BJ (cell line): ENCODE measurements at places on chromosomes 16 and 17.

DNA sequence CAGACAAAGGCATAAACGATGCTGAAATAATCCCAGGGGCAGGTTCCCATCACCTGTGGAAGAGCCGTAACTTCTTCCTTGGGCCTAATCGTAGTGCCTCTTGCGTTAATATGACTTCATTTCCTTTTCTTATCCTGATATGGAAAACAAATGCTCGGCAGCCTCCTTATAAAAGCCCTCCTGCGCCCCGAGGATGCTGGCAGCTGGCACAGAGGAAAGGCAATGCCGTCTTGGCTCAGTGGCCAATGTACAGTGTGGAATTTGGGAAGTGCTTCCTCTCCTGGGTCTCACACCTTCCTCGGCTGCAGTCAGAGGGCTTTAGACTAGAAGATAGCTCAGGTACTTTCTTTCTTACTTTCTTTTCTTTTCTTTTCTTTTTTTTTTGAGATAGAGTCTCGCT lies 3.4 kb downstream of the SCN4A start:
- no peak for DNase-seq

DNA sequence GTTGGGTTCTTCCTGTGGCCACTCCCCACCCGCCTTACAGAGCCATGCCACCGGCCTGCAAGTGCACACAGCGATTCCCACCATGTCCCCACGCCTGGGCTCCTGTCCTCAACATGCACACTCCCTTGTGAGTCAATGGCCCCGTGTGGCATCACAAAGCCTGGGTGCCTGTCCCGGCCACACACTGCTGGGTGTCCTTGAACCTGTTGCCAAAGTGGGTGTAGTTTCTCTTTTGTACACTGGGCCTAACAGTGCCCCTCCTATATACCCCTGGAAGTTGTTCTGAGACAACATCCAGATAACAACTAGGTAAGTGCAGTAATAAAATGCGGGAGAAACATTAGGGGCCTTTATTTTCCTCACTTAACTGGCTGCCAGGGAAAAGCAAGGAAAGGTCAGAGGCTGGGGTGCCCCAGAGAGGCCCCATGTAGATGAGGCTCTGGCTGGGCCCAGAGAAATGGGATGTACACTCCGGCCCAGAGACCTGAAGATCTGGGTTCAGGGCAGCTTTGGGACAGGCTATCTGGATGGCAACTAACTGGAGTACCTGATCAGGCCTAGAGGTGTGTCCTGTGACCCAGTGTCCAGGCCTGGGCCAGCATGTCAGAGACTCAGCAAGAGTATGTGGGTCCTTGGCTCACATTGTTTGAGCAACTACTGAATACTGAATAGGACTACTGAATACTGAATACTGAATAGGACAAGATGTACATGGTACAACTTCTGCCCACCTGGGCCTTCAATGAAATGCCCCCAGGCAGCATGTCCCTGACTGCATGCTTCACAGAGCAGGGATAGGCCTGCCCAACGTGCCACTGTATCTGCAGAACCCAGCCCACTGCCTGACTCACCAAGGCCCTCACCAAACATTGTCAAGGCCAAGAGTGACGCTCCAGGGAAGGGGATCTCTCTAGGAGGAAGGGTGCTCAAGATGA lies 8.3 kb downstream of the ABCC3 start:
- no peak for DNase-seq

DNA sequence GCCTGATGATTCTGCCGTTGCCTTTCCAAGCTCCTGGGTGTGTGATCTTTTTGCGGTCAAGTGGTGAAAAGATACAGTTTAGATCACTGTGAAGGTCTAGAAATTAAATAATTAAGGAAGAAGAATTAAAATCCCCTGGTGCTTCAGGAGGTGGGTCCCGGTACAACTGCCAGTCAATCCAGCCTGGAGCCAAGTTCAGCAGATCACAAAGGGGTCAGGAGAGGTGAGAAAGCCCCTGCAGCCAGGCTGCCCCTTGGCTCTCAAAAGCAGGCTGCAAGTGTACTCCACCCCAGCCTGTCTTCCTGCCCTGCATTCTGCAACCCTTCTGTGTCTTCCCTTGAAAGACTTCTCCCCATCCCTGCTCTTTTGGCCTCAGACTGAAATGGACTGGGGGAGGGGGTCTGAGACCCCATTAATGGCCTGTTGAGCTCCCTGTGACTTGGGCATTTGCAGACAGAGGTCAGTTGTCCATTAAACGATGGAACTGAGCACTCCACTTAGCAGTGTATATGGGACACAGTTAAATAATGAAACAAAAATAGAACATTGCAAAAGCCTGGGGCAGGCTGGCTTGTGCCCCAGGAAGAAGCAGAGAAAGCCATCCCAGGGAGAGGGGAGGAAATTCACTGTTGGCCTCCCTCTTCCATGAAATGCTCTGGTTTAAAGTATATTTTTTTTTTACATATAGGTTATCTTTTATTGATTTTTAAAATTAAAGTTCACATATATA lies 15.1 kb downstream of the CACNG5 start:
- DNase-seq = no peak

DNA sequence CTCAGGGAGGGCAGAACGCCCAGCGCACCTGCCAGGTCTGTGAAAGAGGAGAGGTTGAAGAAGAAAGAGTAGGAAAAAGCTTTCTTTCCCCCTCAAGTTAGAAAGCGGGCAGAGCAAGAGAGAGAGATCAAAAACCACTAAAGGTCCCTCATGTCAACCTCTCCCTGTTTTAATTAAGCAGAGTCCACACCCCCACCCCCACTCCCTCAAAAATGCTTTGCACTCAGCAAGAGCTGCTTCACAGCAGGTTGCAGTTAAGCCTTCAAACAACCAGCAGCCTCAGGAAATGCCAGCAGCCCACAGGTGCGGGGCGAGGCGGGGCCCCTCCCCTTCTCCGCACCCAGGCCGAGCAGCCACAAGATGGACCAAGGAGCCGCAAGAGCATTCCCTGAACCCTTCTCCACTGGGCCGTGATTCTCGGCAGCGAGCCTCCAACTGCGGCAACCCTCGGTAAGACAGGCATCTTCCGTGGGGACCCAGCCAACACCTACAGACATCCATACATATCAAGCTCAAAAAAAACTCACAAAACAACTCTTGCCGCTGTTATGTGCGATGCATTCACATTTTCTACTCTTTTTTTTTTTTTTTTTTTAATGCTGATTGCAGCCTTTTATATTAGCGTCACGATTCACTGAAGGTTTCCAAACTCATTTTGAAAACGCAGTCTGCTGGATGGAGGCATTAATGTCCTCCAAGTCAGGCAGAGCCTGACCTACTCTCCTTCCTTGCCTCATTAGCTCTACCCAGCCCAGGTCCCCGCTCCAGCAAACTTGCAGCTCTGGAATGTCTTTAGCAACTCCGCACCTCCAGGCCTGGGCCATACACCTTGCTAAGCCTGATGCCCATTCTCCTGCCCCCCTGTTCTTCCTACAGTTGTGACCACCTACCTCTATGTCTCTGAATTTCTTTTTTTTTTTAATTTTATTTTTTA lies 66.1 kb downstream of the AXIN2 start:
- DNase-seq = no peak

- DNase-seq = no peak
Measured at GRCh38 chr16:88526906-88527185, 43.4 kb upstream of the ZC3H18 start.

DNA sequence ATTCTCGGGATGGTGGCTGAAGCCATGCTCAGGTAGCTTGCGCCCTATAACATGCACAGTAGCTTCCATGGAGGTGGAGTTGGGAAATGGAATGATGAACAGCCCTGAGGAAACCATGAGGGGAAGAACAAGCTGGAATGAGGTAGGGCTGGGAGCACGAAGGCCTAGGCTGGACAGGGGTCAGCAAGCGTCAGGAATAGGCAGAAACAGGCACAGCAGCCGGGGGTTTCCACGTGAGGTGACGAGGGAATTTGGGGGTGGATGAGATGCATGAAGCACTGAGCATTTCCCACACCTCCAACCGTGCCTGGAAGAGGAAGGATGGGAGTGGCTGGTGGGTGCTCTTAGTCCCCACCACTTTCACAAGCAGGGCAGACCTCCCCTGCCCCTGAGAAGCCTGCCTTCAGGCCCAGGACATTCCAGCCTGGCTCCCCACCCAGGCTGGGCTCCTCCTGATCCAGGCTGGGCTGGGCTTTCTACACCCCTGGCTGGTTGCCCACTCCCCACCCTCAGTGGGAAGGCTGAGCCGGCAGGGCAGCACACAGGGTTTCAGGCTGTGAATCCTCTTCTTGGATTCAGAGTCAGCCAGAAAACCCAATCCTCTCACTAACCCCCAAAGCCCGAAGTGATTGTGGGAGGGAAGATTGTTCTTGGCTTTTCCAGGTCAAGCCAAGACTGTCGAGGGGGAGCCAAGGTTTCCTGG lies 21.9 kb downstream of the PLEKHG4 start:
- DNase-seq = no peak

DNA sequence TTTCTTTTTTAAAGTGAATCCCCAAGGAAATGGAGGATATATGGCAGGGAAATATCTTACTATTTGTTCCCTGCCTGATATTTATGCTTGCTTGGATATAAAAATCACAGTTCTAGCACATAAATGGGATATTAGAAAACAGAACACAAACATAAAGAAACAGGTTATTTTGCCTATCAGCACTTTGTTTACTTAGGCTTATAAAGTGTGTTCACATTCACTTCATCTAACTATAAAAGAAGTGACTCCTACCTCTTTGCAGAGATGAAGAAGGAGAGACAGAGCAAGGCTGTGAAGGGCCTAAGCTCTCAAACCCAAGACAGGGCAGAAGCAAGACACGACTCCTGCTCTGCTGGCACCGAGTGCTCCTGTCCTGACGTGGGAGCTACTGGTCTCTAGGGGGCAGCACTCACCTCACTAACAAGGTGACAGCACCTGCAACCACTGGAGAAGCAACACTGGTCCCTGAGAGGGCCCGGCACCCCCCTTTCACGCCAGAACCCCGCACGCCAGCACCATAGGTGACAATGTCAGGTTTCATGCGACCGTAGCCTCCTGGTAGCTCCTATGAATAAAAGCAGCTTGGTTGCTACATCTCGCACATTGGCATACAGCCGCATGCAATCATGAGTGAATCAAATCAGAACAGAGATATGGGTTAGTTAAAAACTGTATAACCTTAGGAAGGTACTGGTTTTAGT lies 32.0 kb downstream of the MBTPS1 start:
- no peak for DNase-seq

- peak; percentile 46 for DNase-seq
Measured at GRCh38 chr17:55086635-55087058, 118.1 kb downstream of the STXBP4 start.

- DNase-seq = no peak
Measured at GRCh38 chr17:46057366-46057765, 58.3 kb downstream of the STH start.

DNA sequence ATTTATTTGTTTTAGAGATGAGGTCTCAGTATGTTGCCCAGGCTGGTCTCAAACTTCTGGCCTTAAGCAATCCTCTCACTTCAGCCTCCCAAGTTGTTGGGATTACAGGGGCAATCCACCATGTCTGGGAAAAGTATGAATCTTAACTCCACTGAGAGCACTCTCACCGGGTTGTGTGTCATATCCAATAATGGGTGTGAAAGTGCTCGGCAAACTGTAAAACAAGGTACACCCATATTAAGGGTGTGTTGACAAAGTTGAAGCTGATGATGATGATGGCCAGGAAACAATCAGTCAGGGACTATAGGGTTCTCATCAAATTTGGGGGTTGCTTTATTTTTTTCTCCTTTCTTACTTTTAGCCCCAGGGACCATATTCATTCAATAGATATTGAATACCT lies 25.3 kb upstream of the TMC5 start:
- no peak for DNase-seq

GRCh38 chr16:31713945-31714902 lies 159.4 kb upstream of the ZNF267 start:
- no peak for DNase-seq

DNA sequence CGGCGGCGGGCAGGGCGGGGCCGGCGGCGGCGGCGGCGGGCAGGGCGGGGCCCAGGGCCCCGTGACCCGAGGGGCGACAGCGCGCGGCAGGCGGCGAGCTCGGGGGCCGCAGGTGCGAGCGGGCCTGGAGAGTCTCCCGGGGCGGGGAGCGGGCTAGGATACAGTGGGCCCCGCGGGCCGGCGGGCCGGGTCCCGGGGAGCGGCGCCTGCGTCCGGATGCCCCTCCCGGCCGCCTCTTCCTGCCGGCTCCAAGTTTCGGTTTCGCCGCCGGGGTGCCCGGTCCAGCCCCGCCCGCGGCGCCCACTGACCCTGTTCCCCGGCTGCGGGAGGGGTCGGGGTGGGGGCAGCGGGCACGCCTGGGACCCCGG lies at the start of gene RNF213:
Gene RNF213, plus strand, starts transcription at position 62 of the 368 bp plus-strand sequence. CDS start 2,830 bp downstream, outside the sequence.
- no peak for DNase-seq

DNA sequence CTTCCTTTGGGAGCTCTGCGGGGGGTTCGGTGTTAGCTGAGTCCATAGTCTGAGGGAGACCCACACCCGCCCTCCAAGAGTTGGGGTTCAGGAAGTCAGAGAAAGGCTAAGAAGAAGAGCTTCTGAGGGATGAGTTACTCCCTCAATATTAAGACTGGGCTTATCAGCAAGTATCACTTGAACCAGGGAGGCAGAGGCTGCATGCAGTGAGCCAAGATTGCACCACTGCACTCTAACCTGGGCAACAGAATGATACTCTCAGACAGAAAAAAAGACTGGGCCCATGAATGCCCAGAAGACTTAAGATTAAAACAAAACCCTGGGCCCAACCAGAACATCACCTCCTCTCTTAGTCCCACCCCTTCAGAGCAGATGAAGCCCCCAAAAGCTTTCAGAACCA lies 6.0 kb downstream of the NKIRAS2 start:
- DNase-seq = no peak
